ENCODE measurements at places on chromosomes 7 and 10. TPM values are rescaled to one million over a fixed set of nuclear protein-coding genes. Genes with fewer than 3 reads are reported as not detected.

- DNase-seq, result peak; percentile 18
These were observed 127.1 kb upstream of the SVIL start for GRCh38 chr10:29761916-29762315.

GRCh38 chr7:618539-619367 is 99.1 kb upstream of the PDGFA start:
- DNase-seq, result no peak

DNA sequence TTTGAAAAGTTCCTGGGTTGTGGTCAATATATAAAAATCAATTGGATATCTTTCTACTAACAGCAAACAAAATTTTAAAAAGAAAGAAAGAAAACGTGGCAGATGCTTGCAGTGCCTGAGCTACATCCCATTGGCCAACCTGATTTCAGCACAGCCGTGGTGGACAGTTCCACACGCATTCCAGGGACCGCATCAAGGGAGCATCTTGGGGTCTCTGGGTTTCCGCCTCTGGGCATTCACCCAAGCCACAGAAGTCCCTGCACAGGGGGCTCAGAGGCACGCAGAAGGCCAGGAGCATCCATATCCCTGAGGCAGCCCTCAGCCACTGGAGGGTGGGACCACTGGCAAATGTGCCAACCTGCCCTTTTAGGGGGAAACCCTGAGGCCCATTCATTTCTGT is 254.5 kb upstream of the RNF32 start:
- no peak for DNase-seq

- DNase-seq, result no peak
These were observed 215.7 kb downstream of the BAMBI start for GRCh38 chr10:28892818-28893547.

GOT1 gene
- total RNA-seq, result 58.8 TPM

GRCh38 chr10:113937756-113938155 is 83.3 kb downstream of the NHLRC2 start:
- DNase-seq, result no peak

GRCh38 chr10:43444323-43444722 is 7.4 kb downstream of the ZNF487 start:
- no peak for DNase-seq

- DNase-seq, result no peak
These were observed 43.8 kb downstream of the SPOCK2 start for GRCh38 chr10:72044417-72045041.

ZPBP gene
- not detected for total RNA-seq

TMEM236 gene
- 0.04 TPM for total RNA-seq

CTAGE4 gene
- total RNA-seq, result 0.15 TPM

SBDS gene
- 62.8 TPM for total RNA-seq

SND1 gene
- total RNA-seq, result 157 TPM

DNA sequence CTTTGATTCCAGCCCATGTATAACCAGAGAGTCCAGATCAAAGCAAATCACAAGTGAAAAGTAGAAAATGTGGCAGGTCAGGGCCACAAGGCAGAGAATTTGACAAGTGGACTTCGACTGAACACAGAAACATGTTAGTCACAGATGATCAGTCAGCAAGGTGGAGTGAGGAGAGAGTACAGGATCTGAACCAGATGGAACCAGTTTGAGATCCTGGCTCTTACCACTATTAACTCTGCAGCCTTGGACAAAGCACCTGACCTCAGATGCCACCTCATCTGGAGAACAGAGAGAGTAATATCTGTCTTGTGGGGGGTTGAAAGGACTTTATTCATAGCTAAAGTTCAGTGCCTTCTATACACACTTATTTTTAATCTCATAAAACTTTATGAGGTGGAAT is 4.4 kb downstream of the MRLN start:
- no peak for DNase-seq

DNA sequence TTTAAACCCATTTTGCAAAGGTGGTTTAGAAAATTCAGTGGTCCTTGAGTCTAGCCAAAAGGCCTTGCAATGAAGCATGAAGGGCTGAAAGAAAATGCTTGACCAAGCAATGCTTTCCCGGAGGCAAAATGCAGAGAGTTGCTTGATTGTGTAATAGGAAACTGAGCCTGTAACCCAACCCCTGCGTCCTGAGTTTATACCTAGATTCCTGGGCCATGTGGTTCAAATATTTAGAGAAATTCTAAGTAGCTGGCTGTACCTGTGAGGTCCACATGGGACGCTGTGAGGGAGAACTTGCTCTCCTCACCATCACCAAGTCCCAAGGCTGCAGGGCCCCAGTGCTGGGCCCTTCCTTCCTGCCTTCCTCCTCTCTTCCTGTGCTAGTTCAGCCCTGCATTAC is 45.7 kb downstream of the CXCL12 start:
- DNase-seq, result peak; percentile 77

DNA sequence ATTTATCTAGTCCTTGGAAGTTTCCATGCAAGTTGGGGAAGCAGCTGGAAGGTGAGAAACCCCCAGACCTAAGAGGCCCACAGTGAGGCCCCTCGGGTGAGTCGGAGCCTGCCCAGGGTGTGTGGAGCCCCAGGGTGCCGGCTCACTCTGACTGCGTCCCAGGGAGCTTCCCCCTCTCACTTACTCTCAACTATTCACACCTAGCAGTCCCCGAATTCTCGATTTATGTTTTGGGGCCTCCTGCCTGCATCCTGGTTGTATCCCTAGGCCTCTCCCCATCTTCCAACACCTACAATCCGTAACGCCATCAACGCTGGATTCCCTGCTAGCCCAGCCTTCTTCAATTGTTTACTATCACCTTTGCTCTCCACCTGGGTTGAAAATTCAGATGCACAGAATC is 63.9 kb downstream of the PRKAG2 start:
- DNase-seq, result no peak

DNA sequence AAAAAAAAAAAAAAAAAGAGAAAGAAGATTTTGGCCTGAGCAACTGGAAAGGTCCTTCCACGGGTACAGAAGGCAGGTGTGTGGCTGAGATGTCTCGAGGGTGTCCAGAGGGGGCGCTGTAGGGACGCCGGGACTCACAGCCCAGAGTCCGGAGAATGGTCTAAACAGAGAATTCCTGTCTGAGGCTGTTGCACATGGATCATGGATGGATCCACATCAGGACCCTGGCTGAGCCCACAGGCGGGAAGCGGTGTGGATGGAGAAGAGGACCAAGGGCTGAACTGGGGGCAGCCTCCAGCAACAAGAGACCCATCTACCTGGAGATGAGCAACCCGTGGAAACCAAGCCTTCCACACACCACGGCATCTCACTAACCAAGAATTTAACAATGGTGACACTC is 55.0 kb downstream of the PKD1L1 start:
- no peak for DNase-seq

DNA sequence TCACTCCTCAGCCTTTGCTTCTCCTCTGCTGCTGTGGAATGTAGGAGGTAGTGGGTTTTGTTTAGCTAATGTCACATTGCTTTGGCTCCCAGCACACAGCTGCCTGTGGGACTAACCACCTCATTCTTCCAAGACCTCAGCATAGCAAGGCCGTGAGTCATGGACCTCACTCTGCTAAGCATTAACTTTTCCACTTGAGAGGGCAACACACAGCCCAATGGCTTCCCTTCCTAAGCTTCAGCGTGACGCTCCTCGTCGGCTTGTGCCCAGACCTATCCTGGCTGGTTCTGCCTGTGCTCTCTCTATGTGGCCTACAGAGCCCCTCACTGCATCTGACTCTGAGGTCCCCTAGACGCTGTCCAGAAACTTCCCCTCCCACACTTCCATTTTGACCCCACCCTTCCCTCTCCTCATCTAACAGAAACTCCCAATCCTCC is 23.3 kb downstream of the MYOF start:
- DNase-seq, result peak; percentile 100

GRCh38 chr7:148670374-148670773 is 28.3 kb upstream of the CUL1 start:
- no peak for DNase-seq

GRCh38 chr7:121404348-121404747 is 8.2 kb upstream of the FAM3C start:
- no peak for DNase-seq

- DNase-seq, result no peak
These were observed 666 bp upstream of the YAE1 start for GRCh38 chr7:39565538-39565937.

DNA sequence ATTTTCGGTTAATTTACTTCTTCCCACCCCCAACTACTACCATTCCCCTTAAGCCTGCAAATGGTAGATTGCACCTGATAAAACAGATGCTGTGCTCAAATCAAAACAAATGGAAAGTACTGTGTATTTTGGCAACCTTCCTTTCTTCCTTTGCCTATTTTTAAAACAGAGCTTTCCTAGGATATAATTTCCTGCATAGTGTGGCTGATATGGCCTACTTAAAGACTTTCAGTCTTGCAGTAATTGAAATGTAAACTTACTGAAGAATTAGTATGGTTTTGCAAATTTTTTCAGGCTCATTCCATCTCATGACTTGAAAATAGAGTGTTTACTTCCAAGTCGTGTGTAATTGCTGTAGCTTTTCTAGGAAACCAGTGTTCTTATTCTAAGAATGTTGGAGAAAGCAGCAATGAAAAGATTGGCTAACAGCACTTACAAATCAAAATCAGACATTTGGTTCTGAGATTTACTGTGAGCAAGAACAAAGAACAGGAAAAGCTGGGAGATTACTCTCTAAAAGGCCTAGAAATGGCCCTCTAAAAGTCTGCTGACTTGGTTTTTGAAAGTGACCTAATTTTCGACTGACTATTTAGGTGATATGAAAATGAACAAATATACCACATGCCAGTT is 52.0 kb downstream of the REEP3 start:
- peak; percentile 50 for DNase-seq

DNA sequence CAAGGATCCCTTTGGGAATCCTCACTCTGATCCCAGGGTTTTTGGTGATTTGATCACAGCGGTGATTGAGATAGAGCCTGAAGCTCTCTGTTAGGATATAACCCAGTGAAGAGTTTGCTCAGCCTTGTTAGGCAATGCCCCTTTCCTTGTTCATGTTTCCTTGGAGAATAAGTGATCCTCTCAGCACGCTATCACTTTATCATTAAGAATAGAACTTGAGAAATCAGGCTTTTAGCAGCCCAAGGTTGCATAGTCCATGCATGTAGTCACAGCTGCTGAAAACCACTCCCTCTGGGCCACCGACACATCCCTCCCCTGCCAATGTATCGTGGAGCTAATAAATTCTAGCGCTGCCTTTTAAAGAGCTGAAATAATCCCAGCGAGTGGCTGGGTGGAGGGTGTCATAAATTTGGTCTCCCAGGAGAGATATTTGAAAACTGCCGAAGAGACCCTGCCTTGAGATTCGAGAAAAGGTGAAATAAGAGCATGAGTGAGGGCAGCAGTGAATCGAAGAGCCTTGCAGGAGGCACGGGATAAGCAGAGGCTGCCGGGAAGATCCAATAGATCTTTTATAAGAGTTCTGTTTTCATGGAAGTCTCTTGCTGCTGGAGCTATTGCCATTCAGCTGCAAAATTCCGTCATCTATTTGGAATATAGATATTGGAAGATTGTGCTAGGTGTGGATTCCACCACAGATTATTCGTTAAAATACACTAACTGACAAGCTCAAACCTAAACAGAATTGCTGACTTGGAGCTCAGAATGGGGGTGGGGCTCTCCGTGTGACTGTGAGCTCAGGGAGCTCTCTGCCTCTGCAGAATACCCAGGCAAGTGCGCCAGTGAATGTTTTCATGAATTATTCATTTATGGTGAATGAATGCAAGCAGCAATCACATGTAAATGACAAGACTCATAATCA is 249.8 kb downstream of the TRIL start:
- DNase-seq, result no peak

TCAF2 gene
- 2.7 TPM for total RNA-seq

DNA sequence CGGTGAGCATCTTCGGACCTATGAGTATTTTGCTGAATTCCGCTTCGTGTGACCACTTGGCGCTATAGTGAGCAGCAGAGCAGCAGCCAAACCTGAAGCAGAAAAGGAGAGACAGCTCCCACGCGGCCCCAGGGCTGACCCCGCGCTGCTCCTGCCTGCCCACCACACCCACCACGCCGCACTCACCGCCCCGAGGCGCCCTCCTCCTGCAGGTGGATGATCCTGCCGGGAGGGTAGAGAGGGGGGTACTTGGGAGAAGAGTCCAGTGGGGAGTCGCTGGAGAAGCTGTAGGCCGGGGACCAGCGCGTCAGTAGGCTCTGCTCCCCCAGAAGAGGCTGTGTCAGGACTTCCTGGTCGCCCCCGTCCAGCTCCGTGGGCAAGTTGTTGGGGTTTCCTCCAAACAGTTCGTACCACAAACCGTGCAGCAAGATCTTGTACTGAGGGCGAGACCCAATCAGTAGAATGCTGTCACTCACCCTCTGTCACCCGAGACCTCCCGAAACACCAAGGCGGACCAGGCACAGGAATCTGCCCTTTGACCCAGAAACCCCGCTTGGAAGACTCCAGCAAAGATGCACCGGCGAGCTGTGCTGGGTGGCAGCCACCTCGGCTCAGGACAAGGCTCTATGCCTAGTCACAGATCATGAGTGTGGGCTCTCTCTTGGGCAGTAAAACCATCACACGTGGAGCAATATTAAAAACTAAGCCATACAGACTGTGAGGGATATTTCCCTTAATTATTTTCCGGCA is 37.6 kb downstream of the DAGLB start:
- DNase-seq, result no peak

DNA sequence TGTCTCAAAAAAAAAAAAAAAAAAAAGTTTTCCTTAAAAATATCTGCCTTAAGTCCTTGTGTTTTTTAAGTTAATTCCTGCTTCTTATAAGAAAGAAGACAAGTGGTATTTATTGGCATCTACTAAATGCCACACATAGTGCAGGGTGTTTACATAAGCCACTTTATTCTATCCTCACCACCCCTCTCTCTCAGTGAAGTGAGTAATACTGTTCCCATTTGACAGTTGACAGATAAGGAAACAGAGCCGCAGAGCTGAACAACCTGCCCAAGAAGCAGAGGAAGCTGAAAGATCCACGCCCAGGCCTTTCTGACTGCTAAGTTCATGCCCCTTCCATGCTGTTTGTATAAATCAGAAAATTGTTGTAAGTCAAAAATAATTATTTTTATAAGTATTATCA is 54.1 kb downstream of the ABLIM1 start:
- peak; percentile 16 for DNase-seq

- DNase-seq, result no peak
These were observed 3.4 kb downstream of the PALD1 start for GRCh38 chr10:70481831-70482530.

DNA sequence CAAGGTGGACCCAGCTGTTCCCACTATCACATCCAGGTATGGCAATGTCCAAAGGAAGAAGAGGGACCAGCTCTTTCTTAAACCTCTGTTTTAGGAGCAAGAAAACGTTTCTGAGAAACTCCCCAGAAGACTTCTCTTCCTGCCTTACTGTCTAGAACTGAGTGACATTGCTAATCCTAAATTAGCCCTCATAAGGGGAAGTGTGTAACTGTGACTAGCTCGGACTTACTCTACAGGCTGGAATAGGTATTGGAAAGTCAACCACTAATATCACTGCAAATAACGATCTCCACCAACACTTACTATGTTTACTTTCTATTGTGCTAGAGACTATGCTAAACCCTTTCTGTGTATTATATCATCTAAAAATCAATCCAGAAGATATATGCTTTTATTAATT is 49.9 kb upstream of the RELN start:
- no peak for DNase-seq

HABP2 gene
- total RNA-seq, result not detected

GRCh38 chr10:20247891-20248708 is 431.9 kb downstream of the PLXDC2 start:
- DNase-seq, result no peak
